ENCODE measurements at places on chromosomes 7 and 10.

DNA sequence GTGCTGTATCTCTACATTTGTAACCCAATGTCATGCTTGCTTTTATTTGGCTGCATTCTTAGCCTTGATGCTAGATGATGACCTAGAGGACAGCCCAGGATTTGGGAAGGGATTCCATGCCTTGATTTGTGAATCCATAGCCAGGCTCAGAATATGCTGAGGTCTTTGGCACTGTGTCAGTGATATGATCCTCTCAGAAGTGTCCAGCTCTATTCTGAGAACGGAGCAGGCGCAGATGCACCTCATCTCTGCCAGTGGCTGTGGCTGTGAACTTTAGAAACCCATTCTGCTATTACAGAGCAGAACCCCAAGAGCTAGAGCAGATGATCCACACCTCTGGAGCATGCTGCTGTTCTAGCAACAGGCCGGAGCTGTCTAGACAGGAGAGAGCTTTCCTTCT is 212.8 kb downstream of the TRIL start:
- DNase-seq = no peak

GRCh38 chr10:77529050-77529576 is 108.5 kb downstream of the KCNMA1 start:
- DNase-seq = no peak

GRCh38 chr10:124172181-124172916 is 79.0 kb upstream of the CHST15 start:
- no peak for DNase-seq

DNA sequence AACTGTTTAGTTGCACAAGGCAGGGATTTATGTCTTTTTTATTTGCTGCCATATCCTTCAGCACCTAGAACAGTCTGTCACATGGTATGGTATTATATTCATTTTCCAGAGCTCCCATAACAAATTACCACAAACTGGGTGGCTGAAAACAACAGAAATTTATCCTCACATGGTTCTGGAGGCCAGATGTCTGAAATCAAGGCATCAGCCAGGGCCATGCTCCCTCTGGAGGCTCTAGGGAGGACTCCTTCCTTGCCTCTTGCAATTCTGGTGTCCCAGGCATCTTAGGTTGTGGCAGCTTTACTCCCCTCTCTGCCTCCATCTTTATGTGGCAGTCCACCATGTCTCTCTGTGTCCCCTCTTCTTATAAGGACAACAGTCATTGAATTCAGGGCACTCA is 43.1 kb downstream of the MET start:
- no peak for DNase-seq

DNA sequence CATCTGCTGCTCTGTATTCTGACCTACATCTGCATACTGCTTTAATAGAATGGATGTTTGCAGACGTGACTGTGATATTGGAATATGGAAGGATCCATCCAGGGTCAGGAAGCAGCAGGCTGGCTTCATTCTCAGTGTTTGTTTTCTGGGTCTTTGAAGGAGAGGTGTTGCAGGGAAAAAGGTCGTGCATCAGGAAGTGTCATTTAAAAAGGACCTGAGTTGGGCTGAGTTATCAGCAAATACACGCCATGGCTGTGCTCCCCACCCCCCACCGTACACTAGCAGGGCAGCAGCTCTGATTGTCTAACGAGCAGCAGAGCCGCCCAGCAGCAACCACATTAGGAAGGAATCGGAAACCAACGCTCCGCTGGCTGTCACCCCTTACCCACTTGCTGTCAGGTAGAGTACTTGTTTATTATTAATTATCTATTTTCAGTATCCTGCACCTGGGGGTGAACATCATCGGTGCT is 63.1 kb upstream of the STEAP1B start:
- no peak for DNase-seq

DNA sequence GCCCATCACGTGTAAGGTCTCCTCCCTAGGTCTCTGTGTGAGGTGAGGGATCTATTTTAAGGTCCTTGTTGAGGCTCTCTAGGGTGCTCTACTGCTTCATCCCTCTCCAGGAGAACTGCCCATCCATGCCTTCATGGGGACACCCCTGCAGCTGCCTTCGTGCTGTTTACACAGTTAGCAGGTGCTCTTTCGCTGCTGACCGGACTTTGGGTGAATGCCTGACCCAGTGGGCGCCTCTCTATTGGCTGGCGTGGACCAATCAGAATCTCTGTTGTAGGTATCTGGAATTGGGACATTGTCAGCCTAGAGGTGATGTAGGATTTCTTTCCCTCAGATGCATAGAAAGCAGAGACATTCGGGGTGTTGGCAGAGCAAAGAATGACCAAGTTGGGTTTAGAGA is 38.7 kb upstream of the HMX3 start:
- no peak for DNase-seq

Measured in stimulated activated CD8-positive, alpha-beta memory T cell treated with anti-CD3 and anti-CD28 coated beads, Interleukin-4, amount 100 ng/mL, for 1 hour (primary cell).